ENCODE measurements at places on chromosomes 12 and 14.

GRCh38 chr12:121762269-121762668, 31.2 kb downstream of the RHOF start:
- no peak for DNase-seq

GRCh38 chr14:92391726-92392125, 68.8 kb downstream of the SLC24A4 start:
- DNase-seq = no peak

DNA sequence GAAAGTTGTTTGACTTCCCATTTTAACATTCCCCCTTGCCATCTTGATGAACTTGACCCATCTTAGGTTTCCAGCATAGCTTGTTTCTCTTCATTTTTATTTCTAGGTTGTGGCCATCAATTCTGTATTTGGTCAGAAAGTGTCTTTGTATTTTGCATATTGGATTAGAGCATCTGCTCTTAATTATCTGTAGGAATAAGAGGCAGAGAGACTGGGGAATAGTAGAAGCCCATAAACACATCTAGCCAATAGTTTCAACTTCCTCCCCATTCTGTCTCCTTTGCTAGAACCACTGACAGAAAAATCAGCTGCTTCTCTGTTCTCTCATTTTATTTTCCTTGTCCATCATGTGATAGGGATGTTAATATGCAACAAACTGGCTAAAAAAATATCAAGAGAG, 8.2 kb downstream of the SOCS2 start:
- no peak for DNase-seq

DNA sequence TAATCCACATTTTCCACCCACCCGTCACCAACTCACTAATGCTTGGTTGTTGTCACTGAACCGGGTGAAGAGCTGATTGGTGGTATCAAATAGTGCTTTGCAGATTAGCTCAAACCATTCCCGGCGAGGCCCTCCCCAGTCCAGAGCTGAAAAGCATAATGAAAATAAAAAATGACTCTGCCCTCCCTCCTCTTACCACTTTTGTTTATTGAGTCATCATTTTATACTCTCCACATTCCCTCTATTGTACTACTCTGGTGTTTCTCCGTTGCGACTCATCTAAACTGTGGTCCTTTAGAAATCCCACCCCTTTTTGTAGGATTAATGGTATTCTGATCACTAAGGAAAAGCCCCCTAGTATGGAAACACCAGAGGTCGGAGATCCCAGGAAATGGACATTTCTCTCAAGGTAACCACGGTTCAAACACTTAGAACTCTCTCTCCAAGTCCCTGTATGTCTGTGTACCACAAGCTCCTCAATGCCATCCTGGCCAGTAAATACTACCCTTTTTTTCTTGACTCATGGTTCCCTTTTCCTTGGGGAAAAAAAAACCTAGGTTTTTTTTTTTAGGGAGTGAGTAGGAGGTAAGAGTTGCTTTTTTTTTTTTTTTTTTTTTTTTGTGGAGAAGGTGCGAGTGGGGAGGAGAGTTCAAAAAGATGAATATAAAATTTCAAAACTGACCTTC, 42.0 kb downstream of the AREL1 start:
- peak; percentile 72 for DNase-seq

DNA sequence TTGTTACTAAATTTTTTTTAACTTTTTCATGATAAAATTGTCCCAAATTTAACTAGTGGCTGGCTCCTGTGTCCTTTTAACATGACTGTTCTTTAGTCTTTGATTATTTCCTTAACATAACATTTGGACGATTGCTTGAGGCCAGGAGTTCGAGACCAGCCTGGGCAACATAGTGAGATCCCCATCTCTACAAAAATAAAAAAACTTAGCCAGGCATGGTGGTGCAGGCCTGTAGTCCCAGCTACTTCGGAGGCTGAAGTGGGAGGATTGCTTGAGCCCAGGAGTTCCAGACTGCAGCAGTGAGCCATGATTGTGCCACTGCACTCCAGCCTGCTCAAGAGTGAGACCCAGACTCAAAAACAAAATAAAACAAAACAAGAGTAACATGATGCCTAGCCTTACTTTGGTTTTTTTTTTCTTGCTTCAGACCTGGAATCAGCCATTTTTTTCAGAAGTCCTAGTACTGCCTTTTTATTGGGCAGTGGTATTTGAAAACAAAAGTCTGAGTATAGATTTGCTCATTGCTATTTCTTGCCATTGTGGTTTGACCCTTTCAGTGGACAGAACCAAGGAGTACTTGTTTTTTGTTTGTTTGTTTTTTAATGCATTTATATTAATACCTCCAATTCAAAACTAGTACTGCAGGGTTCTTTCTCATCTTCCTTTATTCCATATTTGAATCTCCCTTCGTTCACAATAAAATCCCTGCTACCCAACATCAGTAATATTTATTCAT, 4.8 kb downstream of the TOGARAM1 start:
- peak; percentile 33 for DNase-seq

Measured in iris pigment epithelial cell (primary cell).